ENCODE measurements at places on chromosomes 7 and 10.

DNA sequence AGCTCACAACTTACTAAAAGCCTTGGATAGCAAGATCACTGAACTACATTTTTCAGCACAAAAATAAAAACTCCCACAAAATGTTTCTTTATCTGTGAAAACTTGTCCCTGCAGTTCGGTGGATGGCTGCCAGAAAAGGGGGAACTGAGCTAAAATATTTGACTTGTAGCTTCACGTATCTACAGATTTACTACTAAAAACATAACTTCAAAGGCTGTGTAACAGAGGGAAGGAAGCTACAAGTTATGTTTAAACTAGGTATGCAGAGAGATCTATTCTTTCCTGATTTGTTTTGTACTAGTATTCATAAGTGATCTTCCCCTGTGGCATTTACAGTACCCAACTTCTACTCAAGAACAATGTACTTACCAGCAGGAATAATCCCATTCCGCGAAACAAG lies 25.1 kb downstream of the SGCE start:
- DNase-seq: no peak

DNA sequence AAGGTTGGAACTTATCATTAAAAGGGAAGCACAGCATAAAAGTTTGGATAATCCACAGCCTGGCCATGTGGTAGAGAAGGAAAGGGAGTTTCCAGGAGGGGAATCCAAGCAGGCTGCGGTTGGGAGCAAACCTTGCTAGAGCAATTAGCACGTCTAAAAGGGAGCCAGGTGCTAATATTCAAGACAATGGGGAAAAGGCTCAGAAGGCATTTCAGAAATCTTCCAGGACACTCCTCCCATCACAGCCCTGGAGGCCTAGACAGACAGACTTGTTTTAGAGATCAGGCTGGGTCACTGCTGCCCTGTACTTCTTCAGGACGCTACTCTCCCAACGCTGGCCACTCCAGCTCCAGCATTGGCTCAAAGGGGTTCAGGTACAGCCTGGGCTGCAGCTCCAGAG lies 96.2 kb upstream of the KAT6B start:
- no peak for DNase-seq

GRCh38 chr10:133394801-133395221 lies 854 bp downstream of the MTG1 start:
- no peak for DNase-seq

DNA sequence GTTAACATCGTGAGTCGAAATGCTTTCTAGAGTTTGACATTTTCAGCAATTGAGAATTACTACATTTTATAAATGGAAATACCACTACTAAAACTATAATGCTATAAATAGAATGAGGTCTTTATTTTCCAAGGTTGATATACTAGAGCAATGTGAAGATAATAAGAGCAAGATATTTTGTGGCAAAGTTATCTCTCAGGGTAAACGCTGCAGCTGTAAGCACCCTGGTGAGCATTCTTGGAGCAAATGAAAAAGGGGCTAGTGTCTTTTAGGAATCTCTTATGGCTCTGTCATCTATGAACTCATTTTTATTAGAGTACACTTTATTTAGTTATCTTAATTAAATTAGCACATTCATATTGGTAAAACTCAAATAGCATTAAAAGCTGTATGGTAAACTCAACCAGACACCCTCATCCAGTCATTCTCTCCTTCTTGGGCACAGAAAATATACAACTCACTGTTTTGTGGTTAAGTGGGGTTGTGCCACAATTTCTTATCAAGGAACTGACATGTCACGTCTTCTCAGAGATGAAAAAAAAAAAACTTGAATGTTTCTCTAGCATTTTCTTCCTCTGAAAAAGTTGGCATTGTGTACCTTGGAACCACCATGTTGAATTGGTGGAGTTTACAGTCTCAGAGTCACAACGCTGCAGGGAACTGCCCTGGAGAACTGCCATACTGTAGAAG lies 289.5 kb upstream of the PFKP start:
- no peak for DNase-seq

- no peak for DNase-seq
These were observed 303.2 kb downstream of the DOCK4 start for GRCh38 chr7:111903016-111903415.

DNA sequence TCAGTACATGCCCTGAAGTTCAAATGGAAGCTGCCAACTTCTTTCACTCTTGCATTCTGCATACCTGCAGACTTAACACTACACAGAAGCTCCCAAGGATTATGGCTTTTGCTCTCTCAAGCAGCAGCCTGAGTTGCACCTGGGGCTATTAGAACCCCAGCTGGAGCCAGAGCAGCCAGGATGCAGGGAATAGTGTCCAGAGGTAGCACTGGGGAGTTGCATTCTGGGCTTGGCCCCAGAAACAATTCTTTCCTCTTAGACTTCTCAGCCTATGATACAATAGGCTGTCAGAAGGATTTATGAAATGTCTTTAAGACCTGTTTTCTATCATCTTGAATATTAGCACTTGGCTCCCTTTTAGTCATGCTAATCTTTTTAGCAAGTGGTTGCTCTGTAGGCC lies 886.7 kb upstream of the GHITM start:
- no peak for DNase-seq

- DNase-seq: no peak
These were observed 6.9 kb downstream of the ATP5MF start for GRCh38 chr7:99459087-99459486.

DNA sequence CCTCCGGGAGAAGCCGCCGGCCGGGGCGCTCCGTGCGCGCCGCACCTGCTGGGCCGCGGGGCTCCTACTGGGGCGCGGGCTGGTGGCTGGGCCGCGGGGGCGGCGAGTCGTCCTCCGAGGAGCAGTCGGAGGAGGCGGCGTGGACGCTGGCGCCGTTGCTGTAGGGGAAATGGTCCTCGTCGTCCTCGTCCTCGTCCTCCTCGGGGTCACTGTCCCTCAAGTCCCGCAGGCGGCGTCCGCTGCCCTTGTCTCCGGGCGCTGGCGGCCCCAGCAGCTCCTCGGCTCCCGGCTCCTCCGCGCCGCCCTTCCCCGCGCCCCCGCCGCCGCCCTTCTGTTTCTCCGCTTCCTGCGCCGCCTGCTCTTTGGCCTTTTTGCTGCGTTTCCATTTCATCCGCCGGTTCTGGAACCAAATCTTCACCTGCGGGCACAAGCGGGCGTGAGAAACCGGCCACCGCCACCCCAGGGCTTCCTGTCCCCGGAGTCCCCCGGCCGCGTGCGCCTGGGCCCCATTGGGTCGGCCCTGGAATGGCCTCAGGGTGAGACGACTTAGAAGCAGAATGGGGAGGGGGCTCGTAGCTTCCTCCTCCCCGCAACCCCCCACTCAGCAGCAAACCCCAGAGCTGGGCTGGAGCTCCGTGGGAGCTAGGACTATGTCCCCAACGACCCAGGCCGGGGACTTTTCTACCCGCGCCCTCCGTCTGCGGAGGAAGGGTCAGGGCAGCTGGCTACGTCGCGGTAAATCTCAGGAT lies 4.8 kb downstream of the MNX1 start:
- DNase-seq: no peak

DNA sequence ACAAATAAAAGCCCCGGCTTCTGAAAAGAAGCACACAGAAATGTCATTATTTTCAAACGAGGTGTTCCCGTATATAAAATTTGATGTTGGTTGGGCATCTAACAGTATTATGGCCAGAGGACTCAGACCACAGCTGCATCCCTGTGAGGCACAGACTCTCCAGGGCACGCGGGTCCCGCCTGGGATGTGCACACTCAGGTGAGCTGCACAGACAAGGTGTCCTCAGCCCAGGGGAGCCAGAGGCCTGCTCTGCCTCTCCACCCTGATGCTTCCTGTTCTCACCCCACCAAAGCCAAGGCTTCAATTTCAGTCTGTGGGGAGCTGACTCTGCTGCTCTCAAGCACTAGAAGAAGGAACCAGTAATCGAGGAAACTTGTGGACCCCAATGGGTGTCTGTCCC lies 1.7 kb upstream of the CYP2E1 start:
- no peak for DNase-seq

GRCh38 chr10:62076891-62077290 lies 175.4 kb downstream of the ARID5B start:
- no peak for DNase-seq

- DNase-seq: no peak
These were observed 404.3 kb upstream of the NPVF start for GRCh38 chr7:25632616-25633015.

DNA sequence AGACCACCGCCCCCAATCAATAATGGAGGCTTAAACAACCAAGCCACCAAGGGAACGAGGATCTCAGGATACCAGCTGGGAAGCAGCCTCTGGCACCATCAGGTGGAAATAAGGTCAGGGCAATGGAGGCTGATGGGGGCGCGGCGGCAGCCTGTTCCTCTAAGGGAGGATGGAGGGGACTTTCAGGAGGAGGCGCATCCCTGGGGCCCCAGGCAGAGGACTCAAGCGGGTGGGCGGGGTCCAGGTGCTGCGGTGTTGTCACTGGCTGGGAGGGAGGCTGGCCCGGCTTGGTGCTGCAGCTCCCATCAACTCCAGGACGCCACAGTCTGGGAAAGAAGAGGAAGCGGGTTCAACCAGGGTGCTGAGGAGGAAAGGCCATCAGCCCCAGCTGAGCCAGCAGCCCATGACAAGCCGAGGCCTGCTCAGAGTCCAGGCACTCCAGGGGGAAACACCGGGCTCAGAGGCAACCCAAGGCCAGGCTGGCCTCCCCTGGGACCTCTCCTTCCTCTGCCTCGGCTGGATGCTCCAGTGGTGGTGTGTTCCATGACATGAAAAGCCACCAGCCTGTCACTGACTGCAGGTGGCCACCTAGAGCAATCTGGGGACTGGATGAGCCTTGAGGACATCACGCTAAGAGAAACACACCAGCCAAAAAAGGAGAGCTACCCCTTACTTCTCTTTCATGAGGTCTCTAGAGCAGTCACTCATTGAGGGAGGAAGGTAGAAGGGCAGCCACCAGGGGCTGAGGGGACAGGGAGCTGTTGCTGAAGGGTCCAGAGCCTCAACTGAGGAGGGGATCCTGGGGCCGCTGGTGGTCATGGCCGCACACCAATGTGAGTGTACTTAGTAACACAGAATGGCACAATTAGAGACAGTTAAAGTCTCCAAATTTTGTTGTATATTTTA lies 4.6 kb downstream of the GIGYF1 start:
- DNase-seq: no peak

Data from KG1 (cell line).